Liver (tissue), 10 donors: ENCODE measurements at places on chromosomes 16 and 17. TPM values are rescaled to one million over a fixed set of nuclear protein-coding genes. Genes with fewer than 3 reads are reported as not detected.

DNA sequence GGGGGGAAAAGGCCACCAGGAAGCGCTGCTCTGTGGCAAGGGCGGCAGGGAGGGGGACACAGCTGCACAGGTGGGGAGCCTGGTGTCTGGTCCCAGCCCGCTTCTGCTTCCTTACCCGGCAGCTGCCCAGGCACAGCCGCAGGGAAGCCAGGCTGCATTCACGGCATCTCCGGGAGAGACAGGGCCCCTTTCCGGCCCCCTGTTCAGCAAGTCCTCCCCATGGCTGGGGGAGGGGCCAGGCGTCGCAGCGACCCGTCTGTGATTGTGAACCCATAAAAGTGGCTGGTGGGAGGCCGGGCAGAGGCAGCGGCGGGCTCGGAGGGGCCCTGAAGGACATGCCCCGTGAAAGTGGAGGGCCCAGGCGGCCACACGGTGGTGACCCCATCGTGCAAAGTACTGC is 28.7 kb downstream of the SOX8 start:
- H3K27ac ChIP-seq, result no peak overlapping the region
- no peak for DNase-seq
- no peaks in the 10 kb centered on the region for H3K4me1 ChIP-seq
- H3K27me3 ChIP-seq, result no peaks in the 10 kb centered on the region

DNA sequence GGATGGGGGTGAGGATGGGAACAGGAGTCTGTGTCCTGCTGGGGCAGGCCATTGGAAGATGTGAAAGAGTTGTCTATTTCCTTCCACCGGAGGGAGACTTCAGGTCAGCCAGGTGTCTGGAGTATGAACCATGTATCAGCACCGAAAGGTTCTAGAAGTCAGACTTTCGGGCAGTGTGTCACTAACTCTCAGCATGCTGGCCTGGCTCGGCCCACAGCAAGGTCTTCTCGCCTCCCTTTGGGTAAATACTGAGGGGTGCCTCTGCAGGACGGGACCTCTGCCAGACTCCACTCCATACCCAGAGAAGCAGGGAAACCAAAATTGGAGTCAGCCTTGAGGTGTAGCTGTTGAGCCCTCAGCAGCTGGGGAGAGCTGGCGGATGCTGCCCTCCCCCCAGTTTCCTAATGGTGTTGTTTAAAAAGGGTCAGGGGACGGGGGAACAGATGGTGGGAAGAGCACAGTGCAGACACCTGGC is 507 bp downstream of the CIITA start:
- no peak for DNase-seq
- H3K4me3 ChIP-seq, result no peak overlapping the region
- peak overlapping the region; percentile 1 for H3K27ac ChIP-seq
- no peaks in the 10 kb centered on the region for H3K4me1 ChIP-seq
- H3K36me3 ChIP-seq, result no peaks in the 10 kb centered on the region

GRCh38 chr16:86483-86952 is 8.5 kb downstream of the MPG start:
- no peaks in the 10 kb centered on the region for H3K27me3 ChIP-seq
- no peak overlapping the region for H3K27ac ChIP-seq

Gene MYH8
- total RNA-seq, result 0.14 TPM

DNA sequence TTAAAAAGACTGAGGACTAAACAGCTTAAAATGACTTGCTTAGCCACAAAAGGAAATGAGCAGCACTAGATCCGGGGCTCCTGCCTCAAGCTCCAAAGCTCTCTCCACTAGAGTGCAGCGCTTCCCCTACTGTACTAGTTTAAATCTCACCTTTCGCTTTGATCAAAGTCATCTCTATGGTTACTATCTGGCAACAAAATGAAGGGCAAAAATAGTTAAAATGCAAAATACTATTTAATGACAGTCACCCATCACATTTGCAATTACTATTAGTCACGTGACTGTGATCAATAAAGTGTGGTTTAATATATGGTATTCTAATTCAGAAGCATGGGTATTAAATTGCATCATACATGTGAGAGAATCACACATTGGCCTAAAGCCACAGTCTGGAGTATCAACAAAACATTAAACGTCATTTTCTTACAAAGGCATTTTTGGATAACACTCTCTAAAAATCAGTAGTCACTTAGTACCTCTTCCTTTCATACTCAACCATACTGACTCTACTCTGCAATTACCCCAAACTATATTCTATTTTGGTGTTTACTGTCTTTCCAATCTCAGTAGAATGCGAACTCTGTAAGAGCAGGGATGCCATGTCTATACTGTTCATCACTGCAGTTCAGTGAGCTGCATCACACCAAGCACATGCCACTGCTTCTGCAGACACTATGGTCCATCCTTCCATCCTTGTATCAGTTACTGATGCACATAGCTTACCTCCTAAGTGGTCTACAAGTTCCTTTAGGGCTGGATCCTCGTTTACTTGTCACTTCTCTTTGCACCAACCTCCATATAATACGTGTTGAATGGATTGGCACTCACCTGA is 6.2 kb downstream of the PSMD12 start:
- H3K4me3 ChIP-seq, result no peak overlapping the region
- DNase-seq, result no peak
- peaks cover 24% of the 10 kb centered on the region for H3K36me3 ChIP-seq
- no peaks in the 10 kb centered on the region for H3K27me3 ChIP-seq
- H3K27ac ChIP-seq, result no peak overlapping the region
- H3K4me1 ChIP-seq, result peaks cover 42% of the 10 kb centered on the region

GRCh38 chr16:11100239-11100750 is 155.7 kb downstream of the SOCS1 start:
- no peaks in the 10 kb centered on the region for H3K36me3 ChIP-seq
- peak overlapping the region; percentile 54 for H3K27ac ChIP-seq
- no peak overlapping the region for H3K4me3 ChIP-seq
- H3K27me3 ChIP-seq, result no peaks in the 10 kb centered on the region
- H3K4me1 ChIP-seq, result peaks cover 8% of the 10 kb centered on the region

- no peaks in the 10 kb centered on the region for H3K27me3 ChIP-seq
- no peak for DNase-seq
- no peak overlapping the region for H3K27ac ChIP-seq
- H3K36me3 ChIP-seq, result no peaks in the 10 kb centered on the region
- H3K4me1 ChIP-seq, result peaks cover 4% of the 10 kb centered on the region
- H3K4me3 ChIP-seq, result no peak overlapping the region
These were observed 66.4 kb upstream of the SMIM36 start for GRCh38 chr17:55577687-55578086.

Gene ASGR1
- 127 TPM for total RNA-seq

DNA sequence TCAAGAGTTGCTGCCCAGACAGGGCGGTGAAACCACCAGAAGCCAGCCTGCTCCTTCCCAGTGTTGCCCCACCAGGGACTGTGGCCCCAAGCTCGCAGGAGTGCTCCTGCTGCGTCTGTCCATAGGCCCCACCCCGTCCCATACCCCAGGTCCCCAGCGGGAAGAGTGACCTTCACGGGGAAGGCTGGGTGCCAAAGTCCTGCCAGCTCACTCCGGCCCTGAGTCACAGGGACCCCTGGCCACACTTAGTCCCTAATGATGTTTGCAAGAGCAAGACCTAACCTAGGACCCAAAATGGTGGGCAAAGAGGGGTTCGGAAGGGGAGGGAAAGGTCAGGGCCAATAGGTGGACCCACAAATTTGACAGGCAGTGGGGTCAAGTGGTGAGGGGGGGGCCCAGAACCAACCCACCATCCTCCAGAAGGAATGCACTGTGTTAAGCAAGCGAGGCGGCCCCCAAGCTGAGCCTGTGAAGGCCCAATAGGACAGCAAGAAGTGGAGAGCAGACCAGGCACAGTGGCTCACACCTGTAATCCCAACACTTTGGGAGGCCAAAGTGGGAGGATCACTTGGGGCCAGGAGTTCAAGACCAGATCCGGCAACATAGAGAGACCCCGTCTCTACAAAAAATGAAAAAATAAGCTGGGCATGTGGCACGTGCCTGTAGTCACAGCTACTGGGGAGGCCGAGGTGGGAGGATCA is 3.3 kb downstream of the DOK4 start:
- H3K36me3 ChIP-seq, result no peaks in the 10 kb centered on the region
- no peaks in the 10 kb centered on the region for H3K27me3 ChIP-seq
- H3K27ac ChIP-seq, result no peak overlapping the region
- peaks cover 26% of the 10 kb centered on the region for H3K4me1 ChIP-seq
- no peak overlapping the region for H3K4me3 ChIP-seq

- no peaks in the 10 kb centered on the region for H3K27me3 ChIP-seq
- no peaks in the 10 kb centered on the region for H3K36me3 ChIP-seq
- no peak for DNase-seq
- peaks cover 2% of the 10 kb centered on the region for H3K4me1 ChIP-seq
These were observed 106.2 kb downstream of the XYLT1 start for GRCh38 chr16:17364319-17365210.

DNA sequence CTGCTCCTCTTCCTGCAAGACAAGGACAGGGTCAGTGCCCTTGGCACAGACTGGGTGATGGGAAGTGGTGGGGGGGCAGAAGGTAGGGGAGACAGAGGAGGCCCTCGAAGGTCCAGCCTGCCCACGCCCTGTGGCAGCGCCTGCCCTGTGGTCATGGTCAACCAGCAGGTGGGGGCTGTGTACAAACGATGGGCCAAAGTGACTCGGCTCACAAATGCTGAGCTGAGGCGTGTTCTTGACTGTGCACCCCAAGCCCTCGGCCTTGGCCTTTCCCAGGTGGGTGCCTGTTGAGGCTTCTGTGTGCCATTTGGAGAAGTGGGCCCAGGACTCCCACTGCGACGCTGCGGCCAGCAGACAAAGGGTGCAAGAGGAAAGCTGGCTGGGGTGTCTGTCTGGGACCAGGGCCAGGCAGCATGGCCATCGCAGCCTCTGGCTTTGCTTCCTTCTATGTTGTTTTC is 22.6 kb downstream of the MXRA7 start:
- no peaks in the 10 kb centered on the region for H3K36me3 ChIP-seq
- no peak for DNase-seq
- H3K4me3 ChIP-seq, result no peak overlapping the region
- no peaks in the 10 kb centered on the region for H3K27me3 ChIP-seq

GRCh38 chr17:7977039-7977438 is 25.4 kb upstream of the GUCY2D start:
- no peak for DNase-seq
- no peaks in the 10 kb centered on the region for H3K4me1 ChIP-seq
- H3K4me3 ChIP-seq, result no peak overlapping the region
- no peaks in the 10 kb centered on the region for H3K27me3 ChIP-seq
- H3K27ac ChIP-seq, result no peak overlapping the region

GRCh38 chr17:65023791-65024190 is 32.7 kb downstream of the GNA13 start:
- peak overlapping the region; percentile 35 for H3K27ac ChIP-seq
- no peaks in the 10 kb centered on the region for H3K36me3 ChIP-seq
- H3K4me1 ChIP-seq, result peaks cover 18% of the 10 kb centered on the region
- H3K27me3 ChIP-seq, result no peaks in the 10 kb centered on the region
- no peak for DNase-seq
